ENCODE measurements at places on chromosomes 1 and 21. TPM values are rescaled to one million over a fixed set of nuclear protein-coding genes. Genes with fewer than 3 reads are reported as not detected.

Gene ATAD3C
- 0.54 TPM for total RNA-seq

DNA sequence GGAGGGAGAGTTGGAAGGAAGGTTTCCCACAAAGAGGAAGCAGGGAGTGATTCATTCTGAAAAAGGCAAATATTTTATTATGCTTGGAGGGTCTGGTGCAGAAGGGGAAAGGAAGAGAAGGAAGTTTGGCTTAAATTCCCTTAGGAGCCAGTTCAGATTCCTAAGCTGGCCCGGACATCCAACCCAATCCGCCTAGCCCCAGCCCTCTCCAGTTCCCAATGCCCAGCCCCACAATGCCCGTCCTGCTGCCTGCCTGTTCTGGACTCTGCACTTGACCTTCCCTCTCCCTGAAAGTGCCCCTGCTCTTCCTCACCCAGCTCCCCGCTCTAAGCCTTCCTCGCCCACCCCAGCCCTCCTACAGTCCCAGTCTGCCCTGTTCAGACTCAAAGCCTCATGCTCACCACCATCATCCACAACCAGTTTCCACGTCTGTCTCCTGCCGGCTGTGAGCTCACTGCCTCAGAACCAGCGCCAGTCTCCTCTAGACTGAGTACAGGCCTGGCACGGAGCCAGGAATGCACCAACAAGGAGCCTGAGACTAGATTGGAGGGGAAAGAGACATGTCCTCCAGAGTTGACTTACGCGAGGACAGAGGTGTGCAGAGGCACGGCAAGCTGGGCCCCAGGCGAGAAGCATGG is 18.9 kb downstream of the CAPN2 start:
- DNase-seq: peak; percentile 84

Gene OR2AK2
- not detected for total RNA-seq

- DNase-seq: peak; percentile 81
Observed at GRCh38 chr1:115454837-115455511, 116.9 kb upstream of the NGF start.

GRCh38 chr1:43322506-43322905 is 15.1 kb upstream of the MPL start:
- DNase-seq: peak; percentile 22

DNA sequence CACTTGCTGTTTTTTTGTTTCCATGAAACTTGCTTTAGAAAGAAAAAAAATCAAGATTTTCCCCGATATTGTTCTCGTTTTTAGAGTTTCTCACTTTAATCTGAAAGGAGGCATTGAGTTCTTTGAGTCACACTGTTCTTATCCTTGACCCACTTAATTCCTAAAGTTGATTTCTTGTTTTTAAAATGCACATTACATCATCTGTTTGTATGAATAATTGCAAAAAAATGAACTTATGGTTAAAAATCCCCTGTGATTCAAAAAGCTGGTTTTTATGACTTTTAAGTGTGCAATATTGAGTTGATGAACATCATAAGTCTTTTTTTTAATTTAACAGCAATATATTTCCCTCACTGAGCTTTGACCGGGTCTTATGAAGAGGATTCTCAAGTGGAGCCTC is 131.6 kb downstream of the SNX7 start:
- DNase-seq: no peak

GRCh38 chr1:27349784-27350662 is 8.2 kb downstream of the SYTL1 start:
- no peak for DNase-seq

DNA sequence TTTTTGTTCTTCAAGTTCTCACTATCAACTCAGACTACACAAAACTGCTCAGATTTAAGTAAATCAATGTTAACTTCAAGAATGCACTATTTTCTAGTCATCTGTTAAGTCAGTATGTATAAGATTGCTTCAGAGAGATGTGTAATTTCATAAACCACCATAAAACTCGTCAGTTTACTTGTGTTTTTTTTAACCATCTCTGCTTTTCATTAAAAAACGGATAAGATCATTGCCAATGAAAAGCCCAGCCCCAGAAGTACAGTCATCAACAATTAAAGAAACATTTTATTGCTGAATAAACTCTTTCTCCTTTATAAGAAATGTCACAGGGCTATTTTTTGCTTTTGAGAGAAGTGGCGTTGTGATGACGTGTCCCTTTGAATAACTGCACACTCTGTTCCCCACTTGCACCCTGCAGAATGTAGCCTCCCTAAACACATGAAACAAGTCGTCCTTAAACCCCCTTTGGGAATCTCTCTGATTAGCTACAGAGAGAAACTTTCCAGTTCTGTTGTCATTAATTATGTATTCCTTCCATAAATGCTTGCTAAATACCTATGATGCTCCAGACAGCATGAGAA is 202.7 kb upstream of the FOXD3 start:
- no peak for DNase-seq

Gene MRPL55
- total RNA-seq: 90.6 TPM

DNA sequence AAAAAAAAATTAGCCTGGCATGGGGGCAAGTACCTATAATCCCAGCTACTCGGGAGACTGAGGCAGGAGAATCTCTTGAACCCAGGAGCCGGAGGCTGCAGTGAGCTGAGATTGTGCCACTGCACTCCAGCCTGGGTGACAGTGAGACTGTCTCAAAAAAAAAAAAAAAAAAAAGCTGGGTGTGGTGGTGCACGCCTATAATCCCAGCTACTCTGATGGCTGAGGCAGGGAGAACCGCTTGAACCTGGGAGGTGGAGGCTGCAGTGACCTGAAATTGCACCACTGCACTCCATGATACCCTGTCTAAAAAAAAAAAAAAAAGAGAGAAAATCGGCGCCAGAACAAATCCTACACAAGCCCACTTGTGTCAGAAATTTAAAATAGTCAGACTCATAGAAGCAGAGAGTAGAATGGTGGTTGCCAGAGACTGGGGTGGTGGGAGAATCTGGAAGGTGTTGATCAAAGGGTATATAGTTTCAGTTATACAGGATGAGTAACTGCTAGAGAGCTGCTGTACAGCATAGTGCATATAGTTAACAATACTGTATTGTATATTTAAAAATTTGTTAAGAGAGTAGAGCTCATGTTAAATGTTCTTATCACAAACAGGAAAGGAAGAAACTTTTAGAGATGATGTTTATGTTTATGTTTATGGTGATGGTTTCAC is 9.6 kb downstream of the DIP2A start:
- DNase-seq: no peak

- DNase-seq: peak; percentile 78
Observed at GRCh38 chr21:39125752-39126485, 57.3 kb downstream of the PSMG1 start.

Gene UTS2
- not detected for total RNA-seq

- no peak for DNase-seq
Observed at GRCh38 chr1:89688607-89689006, 55.7 kb downstream of the LRRC8C start.

DNA sequence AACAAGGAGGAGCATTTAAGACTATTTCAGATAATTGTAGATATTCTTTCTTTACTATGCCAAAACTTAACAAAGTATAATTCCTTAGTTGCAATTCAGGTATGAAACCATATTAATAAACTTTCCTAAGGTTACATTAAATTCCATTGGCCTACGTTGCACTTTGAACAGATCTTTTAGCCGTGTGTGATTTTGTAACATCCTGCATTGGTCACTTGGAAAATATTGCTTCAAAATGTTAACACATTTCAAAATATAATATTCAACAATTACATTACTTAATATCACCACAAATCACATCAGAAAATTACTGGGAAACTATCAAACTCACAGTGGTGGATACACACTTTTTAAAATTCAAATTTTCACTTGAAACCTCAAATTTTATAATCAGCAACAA is 20.2 kb downstream of the ETS2 start:
- DNase-seq: no peak

DNA sequence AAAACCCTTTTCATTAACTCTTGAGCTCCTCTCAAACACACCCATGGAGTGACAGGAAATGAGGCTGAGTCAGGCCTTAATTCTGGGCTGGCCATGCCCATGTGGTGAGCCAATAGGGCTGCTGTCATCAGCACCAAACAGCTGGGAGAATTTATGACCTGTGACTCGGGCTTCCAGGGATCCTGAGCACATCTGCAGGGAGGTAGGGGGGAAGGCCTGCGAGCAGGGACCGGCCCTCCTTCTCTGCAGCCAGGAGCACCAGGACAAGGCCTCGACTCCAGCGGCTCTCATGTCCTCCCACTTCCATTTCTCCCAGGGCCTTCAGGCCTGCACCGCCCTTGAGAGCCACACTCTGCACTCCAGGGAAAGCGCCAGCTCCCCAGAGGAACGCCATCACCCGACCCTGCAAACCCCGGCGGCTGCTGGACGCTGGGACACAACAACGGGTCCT is 14.6 kb downstream of the RIPK4 start:
- DNase-seq: no peak

GRCh38 chr1:86271046-86271445 is 114.5 kb upstream of the COL24A1 start:
- DNase-seq: no peak

DNA sequence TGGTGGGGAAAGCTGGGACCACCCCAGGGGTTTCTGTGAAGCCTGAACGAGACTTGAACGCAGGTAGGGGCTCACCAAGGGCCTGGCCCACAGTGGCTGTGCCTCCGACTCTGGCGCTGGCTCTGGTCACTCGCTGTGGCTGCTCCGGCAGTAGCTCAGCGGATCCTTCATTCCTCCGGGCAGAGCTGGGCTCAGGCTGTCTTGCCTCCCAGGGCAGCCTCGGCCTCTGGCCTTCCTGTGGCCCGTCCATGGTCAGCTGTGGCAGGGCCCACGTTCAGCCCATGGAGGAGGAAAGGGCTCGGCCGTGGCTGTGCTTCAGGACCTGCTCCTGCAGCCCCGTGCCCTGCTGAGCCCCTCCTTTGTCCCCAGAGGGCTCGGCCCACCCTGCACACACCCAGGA is 162.9 kb upstream of the C1orf174 start:
- DNase-seq: no peak

Gene SLC9A1
- 12.8 TPM for total RNA-seq

GRCh38 chr1:5239911-5240310 is 585.5 kb downstream of the AJAP1 start:
- DNase-seq: no peak

DNA sequence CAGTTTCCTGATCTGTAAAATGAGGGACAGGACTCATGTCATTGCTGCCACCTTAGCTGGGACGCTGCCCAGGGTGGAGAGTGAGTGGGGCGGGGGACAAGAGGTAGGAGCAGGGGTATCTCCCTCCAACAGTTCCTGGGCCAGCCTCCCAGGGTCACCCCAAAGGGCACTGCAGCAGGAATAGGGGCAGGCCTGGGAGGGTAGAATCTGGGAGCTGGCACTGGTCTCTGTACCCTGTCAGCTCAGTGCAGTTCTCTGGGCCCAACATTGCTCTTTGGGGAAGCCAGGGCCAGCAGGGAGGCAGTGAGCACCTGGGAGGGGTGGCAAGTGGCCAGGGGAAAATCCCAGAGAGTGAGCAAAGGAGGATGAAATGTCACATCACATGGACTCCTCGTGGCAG is 55.8 kb downstream of the ELK4 start:
- peak; percentile 36 for DNase-seq

Gene TMEM39B
- 2.0 TPM for total RNA-seq

GRCh38 chr1:10793129-10793651 is 3.3 kb downstream of the CASZ1 start:
- no peak for DNase-seq

All from sigmoid colon (tissue), 7 donors.